ENCODE measurements at places on chromosomes 16 and 17.

DNA sequence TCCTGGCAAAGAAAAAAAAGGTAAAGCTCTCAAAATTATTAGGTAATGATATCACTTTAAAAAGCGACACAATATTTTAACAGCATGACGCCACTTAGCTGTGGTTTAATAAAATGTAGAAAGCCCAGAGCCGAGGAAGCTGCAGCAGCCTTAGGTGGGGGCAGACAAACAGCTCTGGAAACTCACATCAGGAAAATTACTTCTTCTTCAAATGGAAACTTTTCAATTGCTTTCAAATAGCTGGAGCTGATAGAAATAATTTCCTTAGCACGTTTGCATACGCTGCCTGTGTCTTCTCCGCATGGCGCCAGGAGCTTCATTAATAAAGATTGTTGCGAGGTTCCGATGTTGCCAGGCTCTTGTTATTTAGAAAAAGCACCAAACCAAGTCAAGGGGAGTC lies 835.3 kb upstream of the EEF2KMT start:
- DNase-seq = no peak

DNA sequence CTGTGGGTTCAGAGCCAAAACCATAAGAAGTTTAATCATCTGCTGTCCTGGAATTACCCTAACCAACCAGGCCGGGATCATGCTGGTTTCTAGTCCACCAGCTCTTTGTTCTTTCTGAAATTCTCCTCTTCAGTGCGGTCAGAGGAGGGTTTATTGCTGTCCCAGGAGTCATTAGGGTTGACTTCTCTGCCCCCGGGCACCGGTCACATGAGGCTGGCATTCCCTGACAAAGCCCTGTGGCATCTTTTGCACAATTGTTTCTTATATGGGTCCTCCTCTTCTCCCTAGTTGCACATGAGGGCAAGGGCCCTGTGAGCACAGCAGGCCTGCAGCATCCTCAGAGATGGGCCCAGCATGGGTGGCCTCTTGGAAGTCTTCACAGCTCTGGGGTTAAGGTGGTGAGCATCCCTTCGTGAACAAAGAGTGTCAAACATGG lies 243.9 kb downstream of the IRF8 start:
- no peak for DNase-seq

- DNase-seq = no peak
Measured at GRCh38 chr17:42354956-42355843, 33.0 kb downstream of the STAT3 start.

DNA sequence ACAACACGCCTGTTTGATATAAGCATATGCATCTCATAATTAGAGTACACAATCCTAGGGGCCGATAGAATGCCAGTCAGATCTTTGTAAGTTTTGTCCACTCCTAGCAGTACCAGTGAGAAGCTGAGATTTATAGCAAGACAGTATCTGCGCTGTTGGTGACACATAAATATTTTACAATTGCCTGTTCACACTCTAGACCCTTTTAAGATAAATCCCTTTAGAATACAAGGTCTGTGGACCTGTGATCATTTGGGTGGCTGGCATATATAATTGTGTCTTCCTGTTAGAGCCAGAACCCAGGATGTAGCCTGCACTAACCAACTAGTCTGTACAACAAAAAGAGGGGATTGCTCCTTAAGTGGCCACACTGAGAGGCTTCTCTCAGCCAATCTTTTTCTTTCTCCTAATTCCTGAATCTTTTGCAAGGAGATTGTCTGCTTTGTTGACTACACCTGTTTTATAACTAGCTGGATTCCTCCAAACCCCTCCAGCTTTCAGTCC lies 74.7 kb downstream of the WIPI1 start:
- no peak for DNase-seq

DNA sequence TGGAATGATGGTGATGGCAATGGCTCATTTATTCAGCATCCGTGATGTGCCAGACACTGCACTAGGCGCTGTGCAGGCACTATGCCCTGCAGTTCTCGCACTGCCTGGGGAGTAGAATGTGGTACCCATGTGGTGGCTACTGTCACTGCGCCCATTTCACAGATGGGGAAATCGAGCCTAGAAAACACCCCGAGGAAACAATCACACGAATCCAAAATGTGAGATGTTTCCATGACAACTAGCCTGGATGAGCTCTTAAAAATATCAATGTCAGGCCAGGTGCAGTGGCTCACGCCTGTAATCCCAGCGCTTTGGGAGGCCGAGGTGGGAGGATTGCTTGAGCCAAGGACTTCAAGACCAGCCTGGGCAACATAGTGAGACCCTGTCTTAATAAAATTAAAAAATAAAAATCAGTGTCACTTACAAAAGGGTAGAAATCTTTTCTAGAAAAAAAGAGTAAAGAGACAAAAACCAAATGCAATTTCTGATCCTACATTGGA lies 57.9 kb upstream of the TNRC6A start:
- no peak for DNase-seq

- no peak for DNase-seq
Measured at GRCh38 chr16:345772-346171, 6.8 kb downstream of the AXIN1 start.
